ENCODE measurements at places on chromosomes 2 and 18. TPM values are rescaled to one million over a fixed set of nuclear protein-coding genes. Genes with fewer than 3 reads are reported as not detected.

MEP1B gene
- not detected for total RNA-seq

DNA sequence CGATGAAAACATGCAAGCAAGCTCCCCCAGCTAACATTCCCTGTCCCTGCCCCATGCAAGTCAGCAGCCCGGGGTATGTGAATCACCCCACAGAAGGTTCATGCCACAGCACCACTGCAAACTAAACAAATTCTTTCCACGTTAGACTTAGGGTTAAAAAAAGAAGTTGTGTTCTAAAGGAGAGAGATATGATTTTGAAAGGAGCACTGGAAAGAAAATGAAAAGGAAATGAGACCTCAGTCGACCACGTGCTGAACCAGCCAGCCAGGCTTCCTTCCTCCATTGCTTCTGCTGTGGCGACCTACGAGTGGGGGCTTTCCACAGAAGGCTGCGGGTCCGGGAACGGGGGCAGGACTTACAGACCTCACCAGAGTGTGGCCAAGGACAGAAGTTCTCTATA, 52.0 kb downstream of the ARL4C start:
- DNase-seq = peak; percentile 41
- peaks cover 67% of the 10 kb centered on the region for H3K4me1 ChIP-seq
- peak overlapping the region; percentile 91 for H3K27ac ChIP-seq

PPP1R1C gene
- not detected for total RNA-seq

PRKAG3 gene
- not detected for total RNA-seq

- peak overlapping the region; percentile 81 for H3K27ac ChIP-seq
- DNase-seq = no peak
- no peak overlapping the region for H3K4me3 ChIP-seq
- peaks cover 75% of the 10 kb centered on the region for H3K36me3 ChIP-seq
- no peaks in the 10 kb centered on the region for H3K27me3 ChIP-seq
Measured at GRCh38 chr2:38709567-38710194, 41.5 kb downstream of the SRSF7 start.

RMDN2 gene
- 0.89 TPM for total RNA-seq

PCARE gene
- total RNA-seq = not detected

- H3K4me3 ChIP-seq = no peak overlapping the region
- H3K4me1 ChIP-seq = peaks cover 5% of the 10 kb centered on the region
- no peak for DNase-seq
- H3K36me3 ChIP-seq = no peaks in the 10 kb centered on the region
- peaks cover 20% of the 10 kb centered on the region for H3K27me3 ChIP-seq
Measured at GRCh38 chr2:165401285-165401852, 68.1 kb upstream of the CSRNP3 start.

GRCh38 chr2:197310271-197310985, at the start of gene ANKRD44:
TSS of gene ANKRD44 (minus strand) at chr2:197310780. CDS start at chr2:197310604, 176 bp downstream.
- H3K27me3 ChIP-seq = no peaks in the 10 kb centered on the region

- no peak overlapping the region for H3K4me3 ChIP-seq
- H3K27ac ChIP-seq = no peak overlapping the region
- no peak for DNase-seq
Measured at GRCh38 chr18:39299152-39299551, 1733.6 kb upstream of the CELF4 start.

DNA sequence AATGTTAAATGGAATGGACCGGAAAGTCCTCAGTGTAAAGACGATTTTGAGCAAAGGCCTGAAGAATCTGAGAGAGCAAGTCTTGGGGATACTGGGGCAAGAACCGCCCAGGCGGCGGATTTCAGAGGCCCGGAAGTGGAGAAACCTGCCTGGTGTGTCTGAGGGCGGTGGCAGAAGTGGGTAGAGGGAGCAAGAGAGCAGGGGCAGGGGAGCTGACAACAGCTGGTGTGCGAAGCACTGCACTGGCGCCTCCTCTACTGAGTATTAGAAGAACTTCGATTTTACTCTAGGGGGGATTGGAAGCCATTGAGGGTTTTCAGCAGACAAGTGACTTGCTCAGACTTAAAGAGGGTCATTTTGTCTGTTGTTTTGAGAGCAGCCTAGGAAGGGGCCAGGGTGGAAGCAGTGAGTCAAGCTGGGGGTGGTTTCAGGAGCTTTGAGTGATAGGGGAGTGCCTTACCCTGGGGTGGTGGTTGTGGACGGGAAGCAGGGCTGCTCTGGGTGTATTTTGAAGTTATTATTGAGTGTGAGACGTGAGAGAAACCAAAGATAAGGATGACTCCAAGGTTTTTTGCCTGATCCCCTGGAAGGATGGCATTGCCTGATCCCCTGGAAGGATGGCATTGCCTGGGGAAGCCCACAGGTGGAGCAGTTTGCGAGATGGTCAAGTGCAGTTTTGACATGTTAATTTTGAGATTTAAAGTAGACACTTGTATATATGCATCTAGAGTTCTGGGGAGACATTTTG, 52.5 kb downstream of the ZNF236 start:
- no peak overlapping the region for H3K4me3 ChIP-seq
- peaks cover 45% of the 10 kb centered on the region for H3K36me3 ChIP-seq
- H3K27ac ChIP-seq = peak overlapping the region; percentile 85
- peaks cover 14% of the 10 kb centered on the region for H3K4me1 ChIP-seq

LOXL3 gene
- total RNA-seq = 2.1 TPM

All from activated T-helper 2 cell treated with anti-CD3 and anti-CD28 coated beads, Interferon-gamma antibody, Interleukin-2, Interleukin-4, amounts not matched to agents 10 μg/mL and 5 μg/mL and 100 μg/mL, durations not matched to agents 14 hours and 24 hours and 36 hours (primary cell).